ENCODE measurements at places on chromosomes 3 and 15. TPM values are rescaled to one million over a fixed set of nuclear protein-coding genes. Genes with fewer than 3 reads are reported as not detected.

DNA sequence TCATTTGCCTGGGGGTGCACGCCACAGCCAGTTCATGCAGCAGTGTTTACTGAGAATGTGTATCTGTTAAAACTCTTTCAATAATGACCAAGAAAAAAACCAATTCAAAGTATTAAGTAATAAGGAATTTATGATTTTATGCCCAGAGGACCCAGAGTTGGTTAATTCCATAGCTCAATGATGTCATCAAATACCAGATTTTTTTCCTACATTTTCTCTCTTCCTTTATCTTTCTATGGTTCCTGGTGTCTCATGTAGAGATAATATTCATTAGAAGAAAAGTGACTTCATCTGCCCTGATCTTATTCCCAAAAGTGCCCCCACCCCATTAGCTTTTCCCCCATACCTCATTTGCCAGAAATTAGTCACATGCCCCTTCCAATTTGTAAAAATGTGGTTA, 44.6 kb upstream of the LMCD1 start:
- DNase-seq = no peak

GRCh38 chr15:75114327-75114726, 87.4 kb upstream of the C15orf39 start:
- no peak for DNase-seq

DNA sequence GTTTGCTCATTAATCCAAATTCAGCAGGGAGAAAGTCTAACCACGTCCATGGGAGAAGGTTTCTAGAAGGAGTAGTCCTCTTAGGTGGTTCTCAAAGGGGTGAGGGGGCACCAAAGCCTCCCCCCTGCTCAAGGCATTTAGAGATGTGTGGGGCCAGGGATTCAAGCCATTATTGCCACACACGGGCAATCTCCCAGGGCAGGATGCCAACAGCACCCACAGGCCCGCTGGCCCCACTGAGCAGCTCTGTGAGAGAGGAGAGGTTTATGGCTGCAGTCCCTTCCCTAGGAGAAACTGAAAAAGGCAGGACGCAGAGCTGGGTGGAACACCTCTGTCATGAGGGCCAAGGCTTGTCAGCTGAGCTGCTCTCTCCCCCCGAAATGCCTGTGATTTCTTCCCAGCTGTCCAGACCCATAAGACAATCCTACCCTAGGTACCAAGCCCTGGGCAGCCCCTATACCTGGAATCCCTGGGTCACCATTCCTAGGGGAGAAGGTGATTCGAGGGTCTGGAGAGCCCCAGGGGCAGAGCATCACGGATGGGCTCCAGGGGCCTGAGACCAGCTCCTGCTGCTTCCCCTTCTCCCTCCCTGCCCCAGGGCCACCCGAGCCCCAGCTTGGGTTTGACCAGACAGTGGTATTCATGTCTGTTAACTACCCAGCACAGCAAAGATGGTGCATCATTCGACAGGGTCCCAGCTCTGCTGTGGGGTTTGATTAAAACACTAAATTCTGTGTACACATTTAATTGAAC, 39.0 kb downstream of the WHAMM start:
- DNase-seq = no peak

DNA sequence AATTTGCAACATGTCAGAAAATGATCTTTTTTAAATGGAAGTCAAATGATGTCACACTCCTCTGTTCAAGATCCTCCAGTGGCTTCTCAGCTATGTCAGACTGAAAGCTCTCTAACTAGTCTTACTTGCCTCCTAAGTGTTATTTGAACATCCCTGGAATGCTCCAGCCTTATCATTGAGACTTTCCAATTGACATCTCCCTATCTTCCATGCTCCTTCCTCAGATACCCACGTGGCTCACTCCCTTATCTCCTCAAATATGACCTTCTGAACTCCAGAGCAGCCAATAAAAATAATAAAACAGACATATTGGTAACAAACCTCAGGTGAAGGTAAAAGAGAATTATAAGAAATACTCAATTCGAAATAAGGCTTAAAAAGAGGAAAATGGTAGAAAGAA, 25.5 kb upstream of the AADAC start:
- no peak for DNase-seq

The CEP70 gene
- 29.7 TPM for polyA plus RNA-seq

The NT5DC2 gene
- 204 TPM for polyA plus RNA-seq

The CFAP92 gene
- 3.5 TPM for polyA plus RNA-seq

The PPP1R14D gene
- 0.36 TPM for polyA plus RNA-seq

The VWA5B2 gene
- polyA plus RNA-seq = 55.5 TPM
